ENCODE measurements at places on chromosomes 7 and 10.

GRCh38 chr10:97157578-97158095, 28.1 kb downstream of the SLIT1 start:
- no peak for DNase-seq

DNA sequence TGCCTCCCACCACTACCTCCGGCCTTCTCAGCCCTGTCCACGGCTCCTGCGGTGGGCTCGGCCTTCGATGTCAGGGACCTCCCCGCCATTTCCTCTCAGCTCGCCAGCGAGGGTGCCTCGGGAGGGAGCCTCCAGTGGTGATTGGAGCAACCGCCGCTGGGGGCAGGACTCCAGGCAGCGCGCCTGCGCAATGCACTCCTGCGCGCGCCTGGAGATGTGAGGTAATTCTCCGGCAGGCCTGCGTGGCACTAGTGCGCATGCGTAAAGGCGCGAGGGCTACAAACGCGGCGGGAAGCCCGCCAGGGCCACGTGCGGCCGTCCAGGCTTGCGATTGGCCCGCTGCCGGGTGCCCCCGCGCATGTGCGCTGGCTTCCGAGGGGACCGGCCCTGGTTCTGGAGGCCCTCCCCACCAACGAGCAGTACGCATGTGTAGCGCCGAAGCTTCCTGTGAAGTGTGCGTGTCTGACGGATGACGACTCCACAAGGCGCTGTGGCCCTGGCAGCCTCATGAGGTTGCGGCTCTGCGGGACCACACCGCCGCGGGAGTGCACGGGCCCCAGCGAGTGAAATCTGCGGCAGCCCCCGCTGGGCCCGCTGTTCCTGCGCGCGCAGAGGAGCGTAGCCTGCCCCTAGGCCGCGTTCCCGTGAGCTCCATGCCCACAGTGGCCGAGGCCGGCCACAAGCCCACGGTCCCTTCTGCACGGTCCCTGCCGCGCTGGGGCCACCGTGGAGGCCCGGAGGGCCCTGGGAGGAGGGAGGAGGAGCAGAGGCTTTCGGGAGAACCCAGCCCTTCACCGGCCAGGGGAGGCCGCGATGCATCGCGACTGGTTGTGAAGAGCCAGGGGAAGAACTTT, at the start of gene SYCE1:
Gene SYCE1, minus strand, starts transcription at position 143 of the 854 bp plus-strand sequence. Its CDS starts 54 bp downstream, at position 89.
- DNase-seq, result no peak

- no peak for DNase-seq
These were observed 71.8 kb upstream of the VWDE start for GRCh38 chr7:12475362-12476063.

GRCh38 chr10:76397181-76398042, 966.0 kb downstream of the LRMDA start:
- DNase-seq, result no peak

DNA sequence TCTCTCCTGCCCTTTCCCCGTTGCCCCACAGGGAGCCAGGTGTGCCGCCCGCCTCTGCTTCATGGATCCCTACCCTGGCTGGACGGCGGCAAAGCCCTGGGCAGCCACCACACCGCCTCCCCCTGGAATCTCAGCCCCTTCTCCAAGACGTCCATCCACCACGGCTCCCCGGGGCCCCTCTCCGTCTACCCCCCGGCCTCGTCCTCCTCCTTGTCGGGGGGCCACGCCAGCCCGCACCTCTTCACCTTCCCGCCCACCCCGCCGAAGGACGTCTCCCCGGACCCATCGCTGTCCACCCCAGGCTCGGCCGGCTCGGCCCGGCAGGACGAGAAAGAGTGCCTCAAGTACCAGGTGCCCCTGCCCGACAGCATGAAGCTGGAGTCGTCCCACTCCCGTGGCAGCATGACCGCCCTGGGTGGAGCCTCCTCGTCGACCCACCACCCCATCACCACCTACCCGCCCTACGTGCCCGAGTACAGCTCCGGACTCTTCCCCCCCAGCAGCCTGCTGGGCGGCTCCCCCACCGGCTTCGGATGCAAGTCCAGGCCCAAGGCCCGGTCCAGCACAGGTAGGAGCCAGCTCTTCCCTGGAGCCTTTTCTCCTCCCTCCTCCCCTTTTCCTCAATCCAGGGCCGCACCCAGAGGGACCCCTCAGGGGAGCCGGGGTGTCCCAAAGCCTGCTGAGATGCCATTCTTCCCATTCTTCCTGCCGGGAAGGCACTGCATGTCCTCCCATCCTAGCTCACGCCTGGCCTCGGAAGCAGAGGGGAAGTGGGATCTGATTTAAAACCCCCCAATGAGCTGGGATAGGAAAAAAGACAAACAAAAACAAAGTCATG, 4.0 kb downstream of the GATA3 start:
- DNase-seq, result no peak

- no peak for DNase-seq
These were observed 87.2 kb upstream of the ZNF32 start for GRCh38 chr10:43735907-43736306.

- no peak for DNase-seq
These were observed 873.4 kb downstream of the KCNMA1 start for GRCh38 chr10:76764177-76764576.

GRCh38 chr7:80440883-80441282, 71.0 kb downstream of the GNAT3 start:
- DNase-seq, result no peak

GRCh38 chr10:123141791-123142700, 5.9 kb upstream of the HMX2 start:
- DNase-seq, result no peak

Data from stimulated activated CD8-positive, alpha-beta memory T cell treated with anti-CD3 and anti-CD28 coated beads, Interleukin-7, amount 100 ng/mL, for 1 hour (primary cell).